ENCODE measurements at places on chromosomes 2 and 18.

- DNase-seq: no peak
Observed at GRCh38 chr18:13558124-13558523, 168.2 kb downstream of the FAM210A start.

DNA sequence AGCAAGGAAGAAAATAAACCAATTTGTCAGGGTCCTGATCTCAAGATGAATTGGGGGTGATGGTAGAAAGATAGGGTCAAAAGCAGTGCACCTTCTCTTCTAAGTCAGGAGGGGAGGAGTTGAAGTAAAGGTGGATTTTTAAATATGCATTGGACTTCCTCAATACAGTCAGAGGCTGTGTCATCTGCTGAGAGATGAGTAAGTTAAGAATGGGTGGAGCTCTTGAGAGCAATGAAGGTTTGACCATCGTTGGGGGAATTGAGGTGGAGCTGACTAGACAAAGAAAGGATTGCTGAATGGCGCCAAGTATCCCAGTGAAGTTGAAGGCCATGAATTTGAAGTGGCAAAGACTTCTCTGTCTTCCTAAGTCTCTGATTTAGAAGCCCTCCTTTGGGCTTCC, 18.4 kb upstream of the CPO start:
- no peak for DNase-seq

DNA sequence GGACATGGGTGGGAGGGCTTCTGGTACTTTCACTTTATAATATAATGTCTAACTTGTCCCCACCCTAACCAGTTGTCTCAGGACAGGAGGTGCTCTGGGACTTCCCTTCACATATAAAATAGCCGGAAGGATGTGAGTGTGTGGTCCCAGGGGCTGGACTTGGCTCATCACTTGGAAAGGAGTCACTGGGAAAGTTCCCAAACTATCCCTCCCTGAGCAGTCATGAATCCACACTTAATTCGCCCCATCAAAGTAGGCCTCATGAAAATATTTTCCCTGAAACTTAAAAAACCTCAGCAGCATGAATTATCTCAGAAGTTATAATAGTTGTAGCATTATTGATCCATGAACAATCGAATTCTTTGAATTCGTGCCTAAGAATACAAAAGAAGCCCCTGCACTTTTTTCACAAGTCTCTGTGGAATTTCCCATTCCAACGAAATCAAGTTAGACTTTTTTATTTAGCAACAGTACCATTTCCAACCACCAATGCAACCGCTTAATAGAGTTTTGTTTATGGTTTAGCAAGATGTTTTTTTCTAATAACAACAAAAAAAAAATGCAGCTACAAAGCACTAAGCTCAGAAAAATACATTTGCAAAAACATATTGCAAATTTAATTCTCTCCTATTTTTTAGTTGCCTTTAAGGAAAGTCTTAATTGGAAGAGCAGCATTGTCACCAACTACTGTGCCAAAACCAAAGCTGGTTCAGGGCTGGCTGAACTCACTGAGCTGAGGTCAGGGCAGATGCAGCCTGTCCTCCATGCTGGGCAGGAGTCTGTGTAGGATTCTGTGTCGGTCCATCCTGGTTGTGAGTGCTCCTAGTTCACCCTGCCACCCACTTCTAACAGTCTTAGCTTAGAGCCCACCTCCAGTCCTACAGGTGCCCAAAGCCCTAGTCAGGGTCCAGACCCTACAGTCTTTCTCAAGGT, 68.8 kb upstream of the SPTBN1 start:
- no peak for DNase-seq

DNA sequence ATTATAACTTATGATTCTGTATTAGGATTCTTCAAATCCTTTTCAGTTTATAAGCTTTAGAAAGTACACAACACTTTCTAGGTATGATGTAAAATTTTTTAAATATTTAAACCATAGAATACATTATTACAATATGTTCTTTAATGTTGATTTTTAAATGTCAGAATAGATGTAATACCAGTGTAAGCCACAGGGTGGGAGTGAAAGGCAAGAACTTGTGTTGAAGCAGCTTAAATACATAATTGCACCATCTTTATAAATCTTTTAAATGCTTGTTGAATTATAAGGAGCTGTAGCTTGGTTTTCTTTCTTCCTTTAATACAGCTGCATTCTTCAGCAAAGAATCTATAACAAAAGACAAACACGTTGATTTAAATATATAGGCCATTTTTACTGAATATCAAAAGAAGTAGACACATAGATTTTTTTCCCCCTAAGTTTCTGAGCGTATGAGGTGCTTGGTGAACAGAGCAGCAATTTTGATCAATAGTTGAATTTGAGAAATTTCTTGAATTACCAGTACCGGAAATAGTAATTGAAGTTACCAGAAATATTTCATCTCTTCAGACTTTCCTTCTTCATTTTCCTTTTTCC, 63.0 kb downstream of the TANK start:
- no peak for DNase-seq

DNA sequence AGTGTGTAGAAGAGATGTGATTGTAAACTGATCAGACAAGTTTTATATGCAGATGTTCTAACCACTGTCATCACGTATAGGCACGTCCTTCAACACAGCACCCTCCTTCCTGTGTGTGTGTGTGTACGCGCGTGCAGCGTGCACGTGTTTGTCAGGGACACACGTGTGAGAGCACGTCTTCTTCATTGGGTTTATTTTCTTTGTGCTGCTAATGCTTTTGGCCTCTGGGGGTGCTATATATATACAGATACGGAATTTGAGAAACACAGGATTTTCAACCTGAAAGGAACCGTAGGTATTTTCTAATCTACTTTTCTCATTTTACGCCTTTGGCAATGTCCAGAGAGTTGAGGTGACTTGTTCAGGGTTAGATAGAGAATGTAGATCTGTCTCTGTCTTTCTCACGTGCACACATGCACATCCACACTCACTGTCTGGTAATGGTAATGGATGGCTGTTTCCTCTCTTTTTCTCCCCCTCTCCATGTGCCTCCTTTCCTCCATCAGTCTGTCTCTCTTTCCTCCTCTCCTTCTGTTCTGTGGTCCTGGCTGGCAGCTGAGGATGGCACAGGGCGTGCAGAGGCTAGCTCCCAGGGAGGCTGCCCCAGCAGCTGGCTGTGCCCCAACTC, 13.4 kb upstream of the CELF4 start:
- DNase-seq: no peak

- no peak for DNase-seq
Observed at GRCh38 chr2:85847051-85847588, 41.7 kb downstream of the ST3GAL5 start.

DNA sequence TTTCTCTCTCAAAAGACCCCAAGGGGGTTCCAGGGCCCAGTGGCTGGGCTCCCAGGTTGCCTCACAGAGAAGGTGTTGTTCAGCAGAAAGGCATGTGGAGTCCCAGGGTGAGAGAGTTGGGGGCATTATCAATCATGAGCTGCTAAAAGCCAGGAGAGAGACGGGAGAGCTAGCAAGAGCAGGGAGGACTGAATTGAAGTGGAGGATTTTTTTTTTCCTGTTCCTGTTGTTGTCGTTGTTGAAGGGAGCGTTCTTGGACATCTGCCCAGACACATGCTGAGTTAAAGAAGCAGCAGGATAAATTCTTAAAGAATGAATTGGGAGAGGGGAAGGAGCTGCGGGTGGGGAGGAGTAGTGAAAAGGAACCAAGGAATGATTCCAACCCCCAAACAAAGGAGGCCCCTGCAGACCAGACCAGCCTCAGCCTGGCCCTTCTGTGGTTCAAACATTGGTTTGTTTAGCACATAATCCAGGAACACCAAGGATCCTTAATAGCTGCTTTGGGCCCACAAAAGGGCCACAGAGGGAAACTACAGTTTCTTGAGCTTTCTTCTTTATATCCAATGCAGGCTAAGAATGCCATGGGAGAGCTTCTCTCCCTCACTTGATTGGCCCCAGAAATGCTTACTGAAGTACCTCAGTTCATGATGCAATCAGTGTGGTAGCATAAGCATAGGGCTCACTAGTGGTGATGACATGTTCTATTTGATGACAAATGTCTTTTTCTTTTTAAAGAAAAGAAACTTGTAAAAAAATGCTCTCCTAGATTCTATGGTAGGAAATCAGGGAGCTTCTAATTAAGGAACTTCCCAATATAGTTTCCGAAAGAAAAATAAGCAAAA, 146.0 kb downstream of the SETBP1 start:
- no peak for DNase-seq

- no peak for DNase-seq
Observed at GRCh38 chr2:239143858-239144712, 256.7 kb downstream of the HDAC4 start.

- DNase-seq: no peak
Observed at GRCh38 chr18:10793730-10794370, 268.0 kb downstream of the NAPG start.

GRCh38 chr2:188395903-188396689, 104.4 kb downstream of the GULP1 start:
- no peak for DNase-seq

DNA sequence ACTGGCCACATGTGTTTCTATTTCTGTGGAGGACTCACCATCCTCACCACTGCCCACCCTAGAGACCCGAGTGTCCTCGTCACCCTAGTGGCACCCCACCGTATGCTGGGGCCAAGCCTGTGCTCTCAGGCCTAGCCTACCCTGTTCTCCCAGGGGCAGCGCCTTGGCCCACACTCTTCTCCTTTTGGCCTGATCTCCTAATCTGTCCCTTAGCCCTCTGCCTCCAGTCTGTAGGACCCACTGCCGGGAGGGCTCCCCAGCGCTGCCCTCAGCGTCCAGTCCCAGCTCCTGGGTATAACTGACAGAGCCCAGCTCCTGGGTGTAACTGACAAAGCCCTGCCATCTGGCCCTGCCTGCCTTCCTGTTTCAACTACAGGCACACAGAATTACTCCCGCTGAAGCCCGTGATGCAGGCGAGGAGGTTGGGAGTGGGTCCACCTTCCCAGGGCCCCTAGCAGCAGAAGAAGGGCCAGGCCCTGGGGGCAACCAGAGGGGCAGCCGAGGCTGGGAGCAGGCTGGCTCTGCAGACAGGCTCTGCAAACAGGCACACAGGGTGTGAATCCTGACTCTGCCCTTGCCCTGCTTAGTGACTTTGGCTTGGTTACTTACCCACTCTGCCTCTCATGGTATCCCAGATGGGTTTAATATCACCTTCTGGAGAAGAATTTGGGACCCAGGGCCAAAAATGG, 25.6 kb upstream of the PTMA start:
- DNase-seq: no peak

- no peak for DNase-seq
Observed at GRCh38 chr2:23379220-23379695, 5.7 kb upstream of the KLHL29 start.

- no peak for DNase-seq
Observed at GRCh38 chr2:151037434-151037833, 224.2 kb downstream of the RBM43 start.

DNA sequence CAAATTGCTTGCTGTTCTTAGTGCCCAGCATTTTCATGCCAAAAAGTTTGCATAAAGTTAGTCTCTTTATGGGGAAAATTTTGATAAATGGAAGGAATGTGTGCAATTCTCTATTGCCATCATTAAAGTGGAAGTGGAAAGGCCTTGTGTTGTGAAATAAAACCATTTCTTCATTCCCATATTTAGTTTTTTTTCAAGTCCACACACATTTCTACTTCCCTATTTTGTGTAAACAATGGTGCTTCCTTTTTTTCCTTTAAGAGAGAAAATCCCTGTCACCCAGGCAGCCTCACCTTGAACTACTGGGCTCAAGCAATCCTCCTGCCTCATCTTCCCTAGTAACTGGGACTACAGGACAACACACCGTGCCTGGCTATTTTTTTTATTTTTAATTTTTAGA, 42.3 kb upstream of the NCOA1 start:
- DNase-seq: no peak

DNA sequence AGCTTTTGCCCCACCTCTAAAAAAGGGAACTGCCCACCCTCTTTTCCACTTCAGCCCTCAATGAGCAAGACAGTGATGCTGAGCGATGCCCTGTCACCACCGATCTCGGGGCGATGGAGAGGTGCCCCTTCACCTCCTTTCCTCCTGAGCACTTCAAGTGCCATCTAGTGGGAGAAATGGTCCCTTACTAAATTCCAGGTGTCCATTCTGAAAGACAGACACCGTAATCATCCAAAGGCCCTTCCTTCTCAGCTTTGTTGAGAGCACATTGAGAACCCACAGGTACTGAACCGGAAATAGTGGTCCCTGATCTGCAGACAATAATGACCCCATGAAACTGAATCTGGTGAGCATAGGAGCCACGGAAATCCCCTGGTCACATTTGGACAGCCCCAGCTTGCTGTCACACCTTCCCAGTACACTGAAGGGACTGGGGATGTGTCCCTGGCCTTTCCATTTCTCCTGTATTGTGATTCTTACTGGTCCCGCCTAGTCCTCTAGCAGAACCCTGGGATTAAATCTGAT, 38.5 kb downstream of the KCTD18 start:
- peak; percentile 15 for DNase-seq

DNA sequence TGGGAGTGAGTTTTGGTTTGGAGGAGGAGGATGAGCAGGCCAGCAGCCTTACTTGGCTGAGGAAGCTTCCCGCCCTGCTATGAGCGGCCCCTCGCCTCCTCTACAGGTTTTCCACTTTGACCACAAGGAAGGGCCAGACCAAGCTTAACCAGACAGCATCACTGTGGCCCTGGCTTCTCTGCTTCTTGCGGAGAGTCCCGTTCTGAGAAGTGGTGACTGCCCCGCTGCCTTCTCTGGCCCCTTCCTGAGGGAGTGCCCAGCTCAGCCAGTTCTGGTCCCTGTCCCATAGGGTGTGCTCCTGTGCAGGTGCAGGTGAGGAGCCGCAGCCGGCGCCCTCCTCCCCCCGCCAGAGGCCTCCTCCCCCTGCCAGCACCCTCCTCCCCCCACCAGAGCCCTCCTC, 101.0 kb downstream of the FAM210A start:
- DNase-seq: no peak

- no peak for DNase-seq
Observed at GRCh38 chr2:32237996-32238395, 26.7 kb downstream of the NLRC4 start.

- DNase-seq: no peak
Observed at GRCh38 chr2:9313443-9313842, 106.8 kb downstream of the ASAP2 start.

DNA sequence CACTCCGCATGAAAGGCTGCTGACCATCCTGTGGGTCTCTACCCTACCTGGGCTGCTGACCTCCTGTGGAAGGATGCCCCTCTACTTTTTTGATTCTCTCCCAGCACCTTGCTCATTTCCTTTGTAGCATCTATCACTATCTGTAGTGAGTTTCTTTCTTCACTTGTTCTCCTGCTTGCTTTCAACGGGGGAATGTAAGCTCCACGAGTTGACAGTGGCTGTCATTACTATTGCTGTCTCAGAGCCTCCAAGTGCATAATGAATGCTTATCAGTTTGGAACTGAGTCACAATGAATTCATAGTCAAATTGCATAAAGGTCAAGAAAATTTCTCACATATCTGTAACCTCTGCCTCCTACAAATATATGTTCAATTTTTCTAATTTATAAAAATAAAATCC, 477.7 kb downstream of the PLCL1 start:
- no peak for DNase-seq

GRCh38 chr2:164066095-164066494, 330.3 kb upstream of the FIGN start:
- DNase-seq: no peak

DNA sequence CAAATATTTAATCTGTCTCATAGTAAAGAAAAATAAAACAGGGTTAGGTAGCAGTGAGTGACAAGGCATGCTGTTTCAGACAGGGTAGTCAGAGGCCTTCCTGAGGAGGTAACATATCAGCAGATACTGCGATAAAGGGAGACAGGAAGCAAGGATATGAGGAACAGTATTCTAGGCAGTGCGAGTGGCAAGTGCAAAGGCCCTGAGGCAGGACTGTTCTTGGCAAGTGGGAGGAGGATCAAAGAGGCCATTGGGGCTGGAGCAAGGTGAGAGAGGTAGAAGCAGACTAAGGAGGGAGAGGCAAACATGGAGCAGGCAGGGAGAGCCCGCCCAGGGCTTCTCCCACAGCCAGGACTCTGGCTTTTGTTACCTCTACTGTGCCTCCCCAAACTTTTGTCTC, 33.6 kb downstream of the GAD1 start:
- no peak for DNase-seq
